ENCODE measurements at places on chromosomes 2 and 18.

GRCh38 chr2:234425639-234426603 is 71.0 kb downstream of the ARL4C start:
- DNase-seq, result no peak

GRCh38 chr18:6009756-6010155 is 114.4 kb upstream of the TMEM200C start:
- DNase-seq, result no peak

GRCh38 chr18:34661464-34662087 is 48.5 kb upstream of the DTNA start:
- DNase-seq, result no peak

DNA sequence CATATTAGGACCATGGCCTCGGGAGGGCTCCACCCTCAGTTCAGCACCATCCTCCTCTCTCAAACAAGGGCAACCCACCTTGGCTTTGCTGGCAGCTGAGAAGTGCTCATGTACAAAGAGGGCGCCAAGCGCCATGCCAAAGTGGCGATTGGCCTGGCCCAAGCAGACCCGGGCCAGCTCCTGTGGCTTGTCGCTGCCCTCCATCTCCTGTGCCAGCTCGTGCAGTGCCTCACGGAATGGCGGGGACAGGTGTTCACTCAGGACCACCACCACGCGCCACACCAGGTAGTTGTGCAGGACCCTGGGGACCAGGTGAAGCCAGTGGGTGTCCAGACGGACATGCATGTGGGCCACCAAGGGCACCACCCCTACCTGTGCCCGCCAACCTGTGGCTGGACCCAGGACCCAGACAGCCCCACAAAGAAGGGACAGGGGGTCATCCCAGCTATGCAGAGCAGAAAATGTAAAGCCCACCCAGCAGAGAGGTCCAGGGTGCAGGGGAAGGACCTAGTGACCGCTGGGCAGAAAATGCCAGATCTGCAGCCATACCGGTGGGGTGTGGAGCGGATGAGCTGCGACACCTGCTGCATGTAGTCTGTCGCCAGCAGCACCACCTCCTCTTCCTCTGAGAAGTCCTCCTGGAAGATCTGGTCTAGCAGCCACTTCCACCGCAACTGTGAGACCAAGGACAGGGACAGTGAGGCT is 3.6 kb downstream of the ECEL1 start:
- no peak for DNase-seq

DNA sequence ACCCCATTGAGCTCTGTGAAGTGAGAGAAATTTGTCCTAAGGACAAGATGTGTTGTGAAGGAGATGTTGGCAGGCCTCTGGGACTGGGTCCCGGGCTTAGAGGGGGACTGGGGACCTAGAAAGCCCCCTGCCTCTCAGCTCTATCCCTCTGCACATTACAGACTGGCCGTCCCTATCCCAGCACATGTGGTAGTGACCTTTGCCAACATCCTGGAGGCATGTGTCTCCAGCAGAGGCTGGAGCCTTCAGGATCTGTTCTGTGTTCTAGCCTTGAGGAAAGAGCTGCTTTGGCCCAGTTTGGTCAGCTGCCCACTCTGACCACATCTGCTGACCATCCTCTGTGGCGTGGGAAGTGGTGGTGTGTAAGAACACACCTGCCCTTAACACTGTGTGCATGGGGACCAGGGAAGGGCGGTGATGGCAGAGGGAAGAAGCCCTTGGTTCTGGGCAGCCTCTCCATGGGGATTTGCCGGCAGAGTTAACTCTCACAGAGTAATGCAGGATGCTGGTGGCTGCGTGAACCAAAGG is 33.4 kb downstream of the NCK2 start:
- DNase-seq, result no peak

DNA sequence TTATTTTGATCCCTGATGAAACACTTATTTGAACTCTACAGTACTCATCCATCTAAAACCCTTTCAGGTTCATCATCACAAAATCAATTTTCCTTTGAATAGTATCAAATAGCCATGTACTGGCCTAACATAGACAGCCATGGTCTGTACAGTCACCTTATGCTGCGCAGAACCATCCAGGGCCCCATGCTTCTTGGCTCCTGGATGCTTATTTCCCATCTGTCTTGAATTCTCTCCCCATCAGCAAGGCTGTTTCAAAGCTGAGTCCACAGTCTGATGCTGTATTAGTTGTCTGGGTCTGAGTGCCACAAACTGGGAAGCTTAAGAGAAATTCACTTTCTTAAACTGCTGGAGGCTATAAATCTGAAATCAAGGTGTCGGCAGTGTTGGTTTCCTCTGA is 290.2 kb downstream of the OSR1 start:
- DNase-seq, result no peak

- no peak for DNase-seq
Observed at GRCh38 chr2:88016960-88017779, 823 bp upstream of the RNU2-63P start.

Data from activated T-cell treated with anti-CD3 and anti-CD28 coated beads for 48 hours (primary cell).